ENCODE measurements at places on chromosomes 2 and 18. TPM values are rescaled to one million over a fixed set of nuclear protein-coding genes. Genes with fewer than 3 reads are reported as not detected.

DNA sequence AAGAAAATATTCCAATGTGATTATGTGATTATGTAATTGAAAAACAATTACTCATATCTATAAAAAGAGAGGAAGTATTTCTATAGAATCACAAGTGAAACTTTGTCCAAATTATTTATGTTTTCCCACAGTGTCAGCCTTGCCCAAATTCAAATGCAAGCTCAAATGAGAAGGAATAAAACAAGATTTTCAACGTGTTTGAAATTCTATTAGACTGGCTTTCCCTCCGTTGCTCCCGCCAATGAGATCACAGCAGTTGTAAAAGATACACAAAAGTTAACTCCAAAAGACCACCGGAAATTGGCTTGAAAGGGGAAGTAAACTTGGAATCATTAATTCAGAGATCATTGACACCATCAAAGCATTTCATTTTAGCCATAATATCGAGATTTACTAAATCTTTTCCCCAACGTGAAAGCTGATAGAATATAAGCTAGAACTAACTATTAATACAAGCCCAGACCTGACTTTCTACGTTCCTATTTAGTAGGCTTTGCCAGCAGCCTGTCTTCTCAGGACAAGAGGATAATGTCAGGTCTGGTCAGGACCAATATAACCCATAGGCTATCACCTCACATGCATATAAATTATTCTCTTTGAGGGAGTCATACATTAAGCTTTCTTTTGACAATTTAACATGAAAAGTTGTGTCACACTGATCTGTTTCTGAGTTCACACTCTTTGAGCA, 222.6 kb upstream of the CHAC2 start:
- no peak overlapping the region for H3K27ac ChIP-seq
- DNase-seq, result peak; percentile 4
- no peaks in the 10 kb centered on the region for H3K36me3 ChIP-seq
- H3K27me3 ChIP-seq, result no peaks in the 10 kb centered on the region

DNA sequence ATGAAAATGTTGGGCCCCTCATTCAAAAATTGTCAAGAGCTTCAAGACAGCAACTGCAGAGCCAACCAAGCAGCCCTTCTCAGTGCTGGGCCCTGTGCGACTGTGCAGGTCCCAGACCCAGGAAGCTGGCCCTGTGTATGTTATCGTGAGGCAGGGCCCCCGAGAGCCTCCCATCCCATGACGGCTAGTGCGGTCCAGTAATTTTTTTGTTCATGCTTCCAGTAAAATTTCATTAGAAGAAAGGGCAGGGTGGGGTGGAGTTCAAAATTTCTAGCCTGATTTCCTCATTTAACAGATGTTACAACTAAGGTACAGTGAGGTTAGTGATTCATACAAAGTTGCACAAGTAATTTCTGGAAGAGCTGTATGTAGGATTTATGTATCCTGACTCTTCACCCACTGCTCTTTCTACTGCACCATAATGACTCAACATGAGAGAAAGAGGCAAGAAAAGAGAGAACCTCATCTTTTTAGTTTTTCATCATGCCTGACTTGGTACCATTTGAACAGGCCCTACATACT, 105.5 kb downstream of the ZEB2 start:
- peak overlapping the region; percentile 76 for H3K27ac ChIP-seq
- peak; percentile 94 for DNase-seq
- no peaks in the 10 kb centered on the region for H3K27me3 ChIP-seq

DNA sequence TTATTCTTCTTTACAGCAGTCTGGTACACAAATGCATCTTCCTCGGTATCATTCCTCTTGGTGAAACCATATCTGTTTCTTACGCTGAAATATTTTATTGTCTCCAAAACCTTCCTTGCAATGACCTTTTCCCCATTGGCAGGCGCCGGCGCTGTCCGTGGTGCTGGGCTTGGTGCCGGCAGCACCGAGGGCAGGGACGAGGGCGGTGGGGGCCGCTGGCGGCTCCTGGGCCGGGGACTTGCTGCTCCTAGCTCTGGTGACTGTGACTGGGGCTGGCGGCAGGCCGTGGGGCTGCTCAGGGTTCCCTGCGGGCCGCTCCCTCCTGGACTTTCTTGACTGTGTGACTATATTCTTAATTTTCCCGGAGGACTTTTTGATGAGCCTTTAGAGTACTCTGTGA, 72.5 kb downstream of the GPR39 start:
- H3K36me3 ChIP-seq, result no peaks in the 10 kb centered on the region
- peak; percentile 3 for DNase-seq
- H3K4me1 ChIP-seq, result no peaks in the 10 kb centered on the region
- no peaks in the 10 kb centered on the region for H3K27me3 ChIP-seq

Gene MFF
- total RNA-seq, result 90.2 TPM
